ENCODE measurements at places on chromosomes 6 and 20. TPM values are rescaled to one million over a fixed set of nuclear protein-coding genes. Genes with fewer than 3 reads are reported as not detected.
A peak's percentile ranks its signal among the peaks of the same experiment; 100 is the strongest.

GRCh38 chr6:130602151-130602770, 224.9 kb upstream of the SMLR1 start:
- no peak overlapping the region for H3K27ac ChIP-seq
- H3K4me3 ChIP-seq = no peak overlapping the region
- H3K27me3 ChIP-seq = no peaks in the 10 kb centered on the region
- no peaks in the 10 kb centered on the region for H3K36me3 ChIP-seq
- DNase-seq = no peak

- no peaks in the 10 kb centered on the region for H3K36me3 ChIP-seq
- no peak overlapping the region for H3K4me3 ChIP-seq
- no peak for DNase-seq
- H3K4me1 ChIP-seq = peaks cover 14% of the 10 kb centered on the region
These were observed 14.9 kb downstream of the EBF4 start for GRCh38 chr20:2707353-2708072.

- H3K4me3 ChIP-seq = no peak overlapping the region
- no peak overlapping the region for H3K27ac ChIP-seq
- peak; percentile 82 for DNase-seq
- peaks cover 27% of the 10 kb centered on the region for H3K27me3 ChIP-seq
These were observed 6.2 kb downstream of the CST11 start for GRCh38 chr20:23446505-23446904.

GRCh38 chr20:45997187-45997586, 11.5 kb upstream of the MMP9 start:
- no peaks in the 10 kb centered on the region for H3K36me3 ChIP-seq
- no peak for DNase-seq
- no peak overlapping the region for H3K27ac ChIP-seq
- peaks cover 52% of the 10 kb centered on the region for H3K27me3 ChIP-seq
- peaks cover 13% of the 10 kb centered on the region for H3K4me1 ChIP-seq

- H3K36me3 ChIP-seq = no peaks in the 10 kb centered on the region
- 0 out of 3 replicates have a peak, but pooled peaks cover 6% of the 10 kb centered on the region for H3K27me3 ChIP-seq
- peak; percentile 100 for DNase-seq
- peak overlapping the region; percentile 88 for H3K27ac ChIP-seq
- no peak overlapping the region for H3K4me3 ChIP-seq
These were observed 24.7 kb downstream of the MYT1 start for GRCh38 chr20:64188682-64189529.

GRCh38 chr20:44858606-44859360, 26.7 kb upstream of the YWHAB start:
- no peak overlapping the region for H3K4me3 ChIP-seq
- peaks cover 18% of the 10 kb centered on the region for H3K27me3 ChIP-seq
- H3K27ac ChIP-seq = no peak overlapping the region
- no peaks in the 10 kb centered on the region for H3K36me3 ChIP-seq
- no peak for DNase-seq
- H3K4me1 ChIP-seq = peaks cover 15% of the 10 kb centered on the region

- DNase-seq = no peak
- H3K27me3 ChIP-seq = no peaks in the 10 kb centered on the region
- H3K36me3 ChIP-seq = no peaks in the 10 kb centered on the region
- H3K4me3 ChIP-seq = no peak overlapping the region
These were observed 4.1 kb upstream of the PNPLA1 start for GRCh38 chr6:36265744-36266143.

- H3K36me3 ChIP-seq = no peaks in the 10 kb centered on the region
- no peak overlapping the region for H3K4me3 ChIP-seq
- no peak overlapping the region for H3K27ac ChIP-seq
- peaks cover 31% of the 10 kb centered on the region for H3K4me1 ChIP-seq
- peaks cover 66% of the 10 kb centered on the region for H3K27me3 ChIP-seq
- no peak for DNase-seq
These were observed 117.0 kb downstream of the MYLK4 start for GRCh38 chr6:2633736-2634135.

DNA sequence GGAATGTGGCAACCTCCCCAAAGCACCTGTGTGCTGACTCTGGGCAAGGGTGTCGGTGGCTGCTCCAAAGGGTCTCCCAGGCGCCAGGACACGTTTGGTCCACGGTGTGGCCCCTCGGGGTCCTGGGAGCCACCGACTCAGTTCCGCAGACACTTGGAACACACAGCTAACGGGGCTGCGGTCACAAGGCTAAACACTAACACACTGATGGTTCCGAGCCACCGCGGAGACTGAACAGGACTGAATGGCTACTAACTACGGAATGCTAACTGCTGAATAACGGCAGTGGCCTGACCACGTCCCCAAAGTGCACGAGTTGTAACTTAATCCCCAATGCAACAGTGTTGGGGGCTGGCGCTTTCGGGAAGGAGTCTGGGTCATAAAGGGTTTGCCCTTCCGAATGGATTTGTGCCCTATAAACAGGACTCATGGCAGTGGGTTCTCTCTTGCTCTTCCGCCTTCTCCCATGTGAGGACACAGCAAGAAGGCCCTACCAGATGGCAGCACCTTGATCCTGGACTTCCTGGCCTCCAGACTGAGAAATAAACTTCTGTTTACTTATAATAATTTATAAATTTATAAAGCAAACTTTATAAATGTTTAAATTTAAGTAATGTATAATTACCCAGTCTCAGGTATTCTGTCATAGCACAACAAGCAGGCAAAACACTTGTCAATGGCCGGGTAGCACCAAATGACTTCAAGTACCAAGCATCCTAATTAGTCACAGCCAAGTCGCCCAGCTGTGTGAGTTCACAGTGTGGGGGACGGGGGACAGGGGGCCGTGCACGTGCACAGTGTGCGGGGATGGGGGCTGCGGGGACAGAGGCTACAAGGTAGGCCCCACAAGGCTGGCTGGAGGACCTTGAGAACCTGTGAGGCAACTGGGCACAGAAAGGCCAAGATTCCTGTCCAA, 2.3 kb upstream of the EEF1A2 start:
- no peak overlapping the region for H3K27ac ChIP-seq
- H3K4me3 ChIP-seq = no peak overlapping the region
- no peak for DNase-seq
- peaks cover 89% of the 10 kb centered on the region for H3K27me3 ChIP-seq
- H3K36me3 ChIP-seq = no peaks in the 10 kb centered on the region

DNA sequence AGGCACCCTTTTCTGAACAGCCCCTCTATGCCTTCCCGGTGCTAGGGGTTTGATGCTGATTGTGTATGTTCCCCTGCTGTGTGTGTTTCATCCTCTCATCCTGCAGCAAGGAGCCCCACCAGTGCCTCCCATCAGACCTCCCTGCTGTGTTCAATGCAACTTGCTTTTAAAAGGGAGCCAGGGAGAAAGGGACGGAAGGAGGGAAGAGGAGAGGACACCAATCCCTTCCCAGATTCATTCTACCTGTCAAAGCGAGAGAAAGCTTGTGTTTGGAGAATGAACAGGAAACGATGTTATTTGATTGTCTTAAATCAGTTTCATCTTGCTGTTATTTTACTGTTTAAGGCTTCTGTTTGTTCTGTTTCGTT, 259.2 kb downstream of the ADGB start:
- H3K4me3 ChIP-seq = no peak overlapping the region
- no peaks in the 10 kb centered on the region for H3K27me3 ChIP-seq
- no peaks in the 10 kb centered on the region for H3K36me3 ChIP-seq
- H3K4me1 ChIP-seq = 0 out of 2 replicates have a peak, but pooled peaks cover 4% of the 10 kb centered on the region

DNA sequence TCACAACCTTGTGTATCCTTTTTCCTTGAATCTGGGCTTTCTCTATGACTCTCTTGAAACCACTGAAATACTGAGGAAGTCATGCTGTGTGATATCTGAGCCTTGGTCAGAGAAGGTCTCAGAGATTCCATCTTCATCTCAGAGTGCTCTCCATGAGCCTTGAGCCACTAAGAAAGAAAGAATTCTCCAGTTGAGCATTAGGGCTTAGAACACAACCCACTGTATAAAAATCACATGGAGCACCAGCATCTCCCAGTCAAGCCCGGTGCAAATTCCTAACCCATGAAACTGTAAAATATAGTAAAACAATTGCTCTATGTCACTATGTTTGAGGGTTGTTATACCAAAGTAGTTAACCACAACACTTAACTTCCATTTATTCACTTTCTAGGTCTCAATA, 181.4 kb downstream of the MOXD1 start:
- H3K4me3 ChIP-seq = no peak overlapping the region
- H3K36me3 ChIP-seq = no peaks in the 10 kb centered on the region
- no peak for DNase-seq
- H3K4me1 ChIP-seq = no peaks in the 10 kb centered on the region
- H3K27me3 ChIP-seq = no peaks in the 10 kb centered on the region
- H3K27ac ChIP-seq = no peak overlapping the region

- no peak overlapping the region for H3K27ac ChIP-seq
- H3K4me3 ChIP-seq = no peak overlapping the region
- no peaks in the 10 kb centered on the region for H3K27me3 ChIP-seq
- H3K36me3 ChIP-seq = peaks cover 42% of the 10 kb centered on the region
These were observed 301.8 kb downstream of the FOXC1 start for GRCh38 chr6:1911474-1911873.

- no peak overlapping the region for H3K27ac ChIP-seq
- H3K4me1 ChIP-seq = peaks cover 42% of the 10 kb centered on the region
- no peaks in the 10 kb centered on the region for H3K36me3 ChIP-seq
- no peak overlapping the region for H3K4me3 ChIP-seq
These were observed 48.0 kb upstream of the PNRC1 start for GRCh38 chr6:89032599-89032998.

DNA sequence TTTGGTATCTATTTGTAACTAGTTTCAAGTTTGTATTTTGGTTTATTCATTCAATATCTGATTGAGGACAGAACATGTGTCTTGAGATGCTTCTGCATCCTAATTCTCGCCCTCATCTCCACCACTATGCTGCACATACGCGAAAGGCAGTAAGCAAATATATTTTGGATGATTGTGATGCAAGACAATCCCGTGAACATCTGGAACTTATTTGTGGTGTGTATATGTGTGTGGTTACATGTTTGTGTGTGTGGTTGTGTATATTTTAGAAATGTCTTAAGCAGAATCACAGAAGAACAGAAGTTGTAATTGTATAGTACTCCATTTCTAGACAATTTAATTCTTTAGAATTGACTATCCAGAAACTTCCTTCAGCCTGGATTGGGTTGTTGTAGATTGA, 35.1 kb upstream of the RNF144B start:
- no peaks in the 10 kb centered on the region for H3K27me3 ChIP-seq
- H3K36me3 ChIP-seq = no peaks in the 10 kb centered on the region
- H3K27ac ChIP-seq = no peak overlapping the region
- H3K4me1 ChIP-seq = no peaks in the 10 kb centered on the region

DNA sequence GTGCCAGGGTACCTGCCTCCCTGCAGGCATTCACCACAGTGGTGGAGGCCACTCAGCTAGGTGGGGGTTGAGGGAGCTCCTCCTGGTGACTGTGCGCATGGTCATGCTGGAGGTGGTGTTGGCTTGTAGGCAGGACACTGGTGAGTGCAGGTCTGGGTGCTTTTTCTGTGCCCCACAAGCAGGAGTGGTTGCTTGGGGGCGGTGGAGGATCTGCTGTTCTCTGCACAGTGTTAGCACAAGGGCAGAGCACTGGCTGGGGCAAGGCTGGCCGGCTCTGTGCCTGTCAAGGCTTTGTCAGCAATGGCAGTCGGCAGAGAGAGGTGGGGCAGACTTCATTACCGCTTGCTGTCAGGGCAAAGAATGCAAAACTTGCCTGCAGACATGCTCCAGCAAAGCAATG, 632.1 kb upstream of the ID4 start:
- H3K27me3 ChIP-seq = no peaks in the 10 kb centered on the region
- H3K4me3 ChIP-seq = no peak overlapping the region
- DNase-seq = no peak
- no peaks in the 10 kb centered on the region for H3K4me1 ChIP-seq

DNA sequence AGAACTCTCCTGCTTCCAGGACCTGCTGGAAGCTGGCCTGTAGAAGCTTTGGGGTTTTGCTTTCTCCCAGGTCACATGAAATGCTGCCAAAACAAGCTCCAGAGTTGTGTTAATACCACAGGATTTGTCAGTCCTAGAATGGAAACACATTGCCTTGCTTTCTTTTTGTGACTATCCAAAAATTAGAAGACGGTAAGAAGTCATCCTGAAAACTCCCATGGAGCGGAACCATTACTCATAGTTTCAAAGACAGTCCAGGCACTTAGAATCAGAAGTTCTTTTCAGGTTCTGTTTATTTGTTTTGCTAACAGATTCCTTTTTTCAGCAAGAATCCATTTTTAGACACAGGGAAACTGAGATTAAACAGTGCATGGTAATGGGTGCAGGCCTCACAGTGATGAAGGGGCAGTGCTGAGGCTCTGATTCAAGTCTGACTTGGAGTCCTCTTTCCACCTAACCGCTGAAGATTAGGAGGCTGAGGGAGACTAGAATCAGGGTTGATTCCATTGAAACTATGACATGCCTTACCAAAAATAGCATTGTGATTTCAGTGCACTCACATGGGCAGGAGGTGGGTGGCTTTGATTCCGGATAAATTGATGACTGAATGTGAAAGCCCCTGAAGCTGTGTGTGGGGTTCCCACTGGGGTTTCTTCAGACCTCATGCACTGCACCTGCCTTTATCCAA, 72.2 kb upstream of the NAA20 start:
- H3K27me3 ChIP-seq = no peaks in the 10 kb centered on the region
- H3K36me3 ChIP-seq = no peaks in the 10 kb centered on the region
- H3K4me1 ChIP-seq = peaks cover 65% of the 10 kb centered on the region
- H3K4me3 ChIP-seq = no peak overlapping the region
- no peak for DNase-seq
- H3K27ac ChIP-seq = no peak overlapping the region

- DNase-seq = no peak
- peaks cover 14% of the 10 kb centered on the region for H3K27me3 ChIP-seq
- no peak overlapping the region for H3K4me3 ChIP-seq
- H3K4me1 ChIP-seq = peaks cover 14% of the 10 kb centered on the region
- no peaks in the 10 kb centered on the region for H3K36me3 ChIP-seq
These were observed 7.1 kb upstream of the TCP11 start for GRCh38 chr6:35148167-35148741.

GRCh38 chr6:33652002-33652401, 30.9 kb downstream of the ITPR3 start:
- H3K4me3 ChIP-seq = no peak overlapping the region
- H3K4me1 ChIP-seq = peaks cover 6% of the 10 kb centered on the region
- H3K27me3 ChIP-seq = no peaks in the 10 kb centered on the region
- no peak for DNase-seq

- peaks cover 15% of the 10 kb centered on the region for H3K36me3 ChIP-seq
- no peak for DNase-seq
- H3K27ac ChIP-seq = no peak overlapping the region
- H3K27me3 ChIP-seq = no peaks in the 10 kb centered on the region
- H3K4me1 ChIP-seq = peaks cover 70% of the 10 kb centered on the region
These were observed 39.7 kb downstream of the SH3BGRL2 start for GRCh38 chr6:79670789-79671188.

- H3K27ac ChIP-seq = no peak overlapping the region
- H3K4me3 ChIP-seq = no peak overlapping the region
- H3K36me3 ChIP-seq = no peaks in the 10 kb centered on the region
- no peak for DNase-seq
These were observed 119.5 kb upstream of the SGK1 start for GRCh38 chr6:134437376-134437775.

PGC gene
- 426 TPM for polyA plus RNA-seq

NKX2-2 gene
- polyA plus RNA-seq = not detected

COX4I2 gene
- 1.1 TPM for polyA plus RNA-seq

HLA-DQB1 gene
- polyA plus RNA-seq = not detected

TFAP2C gene
- not detected for polyA plus RNA-seq

FKBP1C gene
- 1.9 TPM for polyA plus RNA-seq

DACT2 gene
- polyA plus RNA-seq = 0.10 TPM

SNHG17 gene
- 44.8 TPM for polyA plus RNA-seq

PLCB1 gene
- 56.7 TPM for polyA plus RNA-seq

FRS3 gene
- polyA plus RNA-seq = 7.4 TPM

All from HepG2 (cell line).